ENCODE measurements at places on chromosomes 12 and 14.

DNA sequence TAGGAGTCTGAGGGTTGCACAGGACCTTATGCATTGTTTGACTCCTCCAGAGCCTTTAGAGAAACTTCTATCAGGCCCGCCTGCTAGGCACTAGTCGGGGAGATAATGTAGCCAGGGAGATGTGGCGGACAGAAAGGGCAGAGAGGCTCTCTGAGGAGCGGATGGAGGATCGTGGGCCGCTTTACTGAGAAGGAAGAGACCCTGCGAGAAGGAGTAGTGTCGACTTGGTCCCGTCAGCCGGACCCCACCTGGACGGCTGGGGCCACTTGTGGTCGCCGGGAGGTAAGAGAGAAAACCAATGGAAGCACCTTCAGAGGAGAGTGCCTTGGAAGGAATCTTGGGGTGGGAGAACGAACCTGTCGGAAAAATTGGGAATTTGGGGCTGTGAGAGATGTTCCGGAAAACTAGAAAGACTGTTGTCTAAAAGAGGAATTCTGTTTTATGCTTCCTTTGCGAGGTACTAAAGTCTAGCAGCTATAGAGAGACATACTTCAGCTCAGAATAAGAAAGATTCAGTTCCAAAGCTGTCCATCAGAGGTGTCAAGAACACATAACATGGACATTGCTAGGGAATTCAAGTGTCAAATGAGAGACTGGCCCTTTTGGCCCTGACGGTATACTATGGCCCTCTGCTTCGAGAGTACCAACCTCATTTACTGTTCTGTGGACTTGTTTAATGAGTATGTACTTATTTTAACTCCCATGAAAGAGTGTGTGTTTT is 660 bp upstream of the MCRS1 start:
- DNase-seq: no peak

DNA sequence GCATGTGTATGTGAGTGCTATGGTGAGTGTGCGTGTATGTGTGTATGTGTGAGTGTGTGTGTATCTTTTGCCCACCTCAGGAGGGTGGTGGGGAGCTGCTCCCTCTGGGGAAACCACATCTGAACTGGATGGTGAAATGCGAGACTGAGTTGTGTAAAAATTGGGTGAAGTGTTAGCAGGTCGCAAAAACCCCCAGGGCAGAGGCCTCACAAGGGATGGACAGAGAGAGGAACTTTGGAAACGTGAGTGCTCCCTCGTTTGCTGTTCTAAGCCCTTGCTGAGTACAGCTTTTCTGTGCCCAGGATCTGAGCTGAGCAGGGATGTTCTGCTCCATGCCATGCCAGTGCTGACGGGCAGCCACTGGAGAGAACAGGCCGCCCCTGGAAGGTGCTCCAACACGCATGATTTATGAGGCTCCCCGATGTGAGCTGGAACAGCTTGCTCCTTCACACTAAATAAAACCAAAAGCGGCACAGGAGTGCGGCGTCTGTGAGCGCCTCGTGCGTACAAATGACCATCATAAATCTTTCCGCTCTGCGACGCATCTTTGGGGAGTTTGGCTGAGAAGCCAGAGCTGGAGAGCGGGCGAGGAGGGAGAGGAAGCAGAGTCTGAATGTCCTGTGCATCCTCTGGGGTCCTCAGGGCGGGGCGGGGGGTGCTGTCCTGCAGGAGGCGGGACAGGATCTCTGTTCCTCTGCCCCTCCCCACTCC is 14.1 kb upstream of the GALNT9 start:
- peak; percentile 59 for DNase-seq

- DNase-seq: no peak
Measured at GRCh38 chr12:93976024-93976423, 172.4 kb upstream of the PLXNC1 start.

- no peak for DNase-seq
Measured at GRCh38 chr12:53452159-53453077, 516 bp downstream of the PCBP2 start.

DNA sequence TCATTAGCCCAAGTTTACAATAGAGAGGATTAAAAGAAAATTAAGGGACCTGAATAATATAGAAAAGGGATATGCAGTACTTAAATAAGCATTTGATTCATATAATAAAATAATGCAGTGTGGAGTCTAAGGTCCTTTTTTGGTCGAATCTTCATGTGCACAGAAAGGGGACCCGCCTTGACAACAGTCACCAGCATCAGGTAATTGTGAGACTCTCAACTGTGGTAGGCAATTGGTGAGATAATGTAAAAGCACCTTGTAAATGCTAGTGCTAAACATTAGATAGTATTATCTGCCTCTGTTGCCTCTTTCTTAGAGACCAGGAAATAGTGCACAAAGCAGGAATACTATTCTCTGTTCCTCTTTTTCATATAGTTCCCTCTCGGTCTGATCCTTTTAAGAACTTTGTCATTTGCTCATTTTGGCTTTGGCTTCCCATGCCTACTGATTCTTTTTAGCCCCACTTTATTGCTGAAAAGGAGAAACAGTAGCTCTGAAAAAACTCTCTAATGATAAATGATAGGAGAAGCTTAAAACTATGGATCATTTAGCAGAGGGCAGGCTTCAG is 17.5 kb downstream of the CHPT1 start:
- no peak for DNase-seq

DNA sequence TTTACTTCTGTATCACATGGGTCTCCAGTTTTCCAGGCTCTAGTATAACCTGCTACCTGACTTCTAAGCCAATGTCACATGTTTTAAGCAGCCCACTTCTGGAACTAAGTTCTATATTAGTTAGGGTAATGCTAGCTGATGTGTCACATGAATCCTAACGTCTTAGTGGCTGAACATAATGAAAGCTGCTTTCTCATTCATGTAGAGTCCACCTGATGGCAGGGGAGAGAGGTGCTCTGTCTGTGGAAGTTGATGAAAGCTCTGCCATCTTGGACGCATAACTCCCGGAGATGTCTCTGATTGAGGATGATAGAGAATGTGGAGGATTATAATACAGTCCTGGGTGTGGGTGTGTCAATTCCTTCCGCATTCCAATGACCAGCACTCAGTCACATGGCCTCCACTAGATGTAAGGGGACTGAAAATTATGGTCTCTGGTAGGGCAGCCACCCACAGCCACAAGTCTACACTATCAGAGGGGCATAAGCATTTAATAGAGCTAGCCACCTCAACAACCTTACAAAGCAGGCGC is 234.4 kb upstream of the CRY1 start:
- no peak for DNase-seq

DNA sequence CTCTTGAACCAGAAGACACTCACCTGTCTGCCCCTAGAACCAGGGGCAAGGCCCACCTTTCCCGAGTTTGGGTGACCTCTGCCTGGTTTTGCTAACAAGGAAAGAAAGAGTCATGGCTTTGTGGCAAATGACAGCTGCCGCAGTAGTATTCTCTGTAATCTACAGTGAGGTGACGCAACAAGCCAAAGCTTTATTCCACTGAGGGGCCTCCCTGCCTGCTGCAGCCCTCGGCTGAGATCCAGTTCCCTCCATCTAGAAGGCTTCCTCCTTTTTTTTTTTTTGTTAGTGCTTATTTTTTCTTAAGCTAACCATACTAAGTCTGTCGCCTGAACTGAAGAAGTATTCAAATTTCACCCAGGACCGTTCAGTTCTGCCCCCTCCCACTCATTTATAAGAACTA is 142.3 kb upstream of the TMCC3 start:
- no peak for DNase-seq

GRCh38 chr12:108538146-108538545 is 22.8 kb downstream of the SART3 start:
- DNase-seq: no peak

GRCh38 chr12:45268672-45269411 is 52.9 kb downstream of the ANO6 start:
- peak; percentile 78 for DNase-seq

DNA sequence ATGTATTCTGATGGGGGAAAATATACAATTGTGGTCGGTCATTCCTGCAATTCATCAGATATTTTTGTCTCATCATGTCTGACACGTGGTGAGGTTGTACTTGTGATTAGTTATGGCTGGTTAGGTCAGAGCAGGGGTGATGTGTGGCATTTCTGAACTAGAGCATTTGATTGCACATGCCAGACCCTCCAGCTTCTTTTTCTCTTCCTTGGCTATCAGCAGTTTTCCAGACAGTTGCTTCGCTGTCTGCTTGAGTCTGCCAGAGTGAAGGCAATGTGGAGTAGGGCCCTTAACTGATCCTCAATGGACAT is 25.9 kb downstream of the TMEM117 start:
- no peak for DNase-seq

DNA sequence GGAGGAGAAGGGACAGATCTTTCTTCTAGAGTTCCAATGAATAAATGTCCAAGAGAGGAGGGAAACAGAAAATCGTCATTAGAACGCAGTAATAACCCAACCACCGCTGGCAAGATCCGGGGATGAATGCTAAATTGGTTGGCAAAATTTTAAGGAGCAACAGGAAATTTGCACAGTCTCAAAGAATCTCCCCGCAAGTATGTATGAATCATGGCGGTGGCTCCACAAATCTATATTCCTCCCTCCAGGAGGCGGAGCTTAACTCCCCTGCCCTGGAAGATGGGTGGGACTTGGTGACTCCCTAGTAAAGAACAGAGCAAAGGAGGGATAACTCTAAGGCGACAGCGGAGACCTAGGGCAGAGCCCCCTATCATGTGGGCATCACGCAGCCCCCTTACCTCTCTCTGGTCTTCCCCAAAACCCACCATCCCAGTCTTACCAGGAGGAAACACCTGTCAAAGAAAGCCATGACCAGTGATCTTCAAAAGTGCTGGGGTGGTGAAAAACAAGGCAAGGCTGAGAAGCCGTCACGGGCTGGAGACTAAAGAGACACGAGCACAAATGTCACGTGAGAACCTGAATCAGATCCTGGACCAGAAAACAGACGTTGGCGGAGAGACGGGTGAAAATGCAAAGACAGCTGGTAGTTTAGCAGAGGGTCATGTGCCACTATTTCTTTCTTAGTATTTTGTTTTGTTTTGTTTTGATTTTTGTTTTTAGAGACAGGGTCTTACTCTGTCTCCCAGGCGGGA is 125.8 kb downstream of the NCOR2 start:
- DNase-seq: no peak

DNA sequence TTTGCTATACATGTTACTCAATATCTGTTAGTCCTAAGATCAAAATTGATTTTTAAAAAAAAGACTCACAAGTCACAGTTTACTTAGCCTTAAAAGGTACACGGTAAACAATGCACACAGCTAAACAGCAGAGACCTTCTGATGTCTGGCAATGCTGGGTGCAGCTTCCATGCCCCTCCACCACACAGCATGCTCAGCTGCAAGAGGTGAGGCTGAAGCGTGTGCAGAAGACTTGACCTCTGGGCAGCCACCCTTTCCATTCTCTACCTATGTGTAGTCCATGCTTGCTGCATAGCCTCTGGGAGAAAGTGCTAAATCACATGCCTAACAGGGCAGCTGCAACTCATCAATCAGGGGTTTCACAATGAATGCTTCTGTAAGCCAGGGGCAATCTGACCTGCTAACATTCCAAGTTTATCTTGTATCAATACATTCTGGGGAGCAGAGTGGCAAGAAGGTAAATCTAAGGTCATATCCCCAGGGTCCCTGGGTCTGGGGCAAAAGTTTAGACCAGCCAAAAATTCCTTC is 44.5 kb upstream of the AMN1 start:
- DNase-seq: no peak

DNA sequence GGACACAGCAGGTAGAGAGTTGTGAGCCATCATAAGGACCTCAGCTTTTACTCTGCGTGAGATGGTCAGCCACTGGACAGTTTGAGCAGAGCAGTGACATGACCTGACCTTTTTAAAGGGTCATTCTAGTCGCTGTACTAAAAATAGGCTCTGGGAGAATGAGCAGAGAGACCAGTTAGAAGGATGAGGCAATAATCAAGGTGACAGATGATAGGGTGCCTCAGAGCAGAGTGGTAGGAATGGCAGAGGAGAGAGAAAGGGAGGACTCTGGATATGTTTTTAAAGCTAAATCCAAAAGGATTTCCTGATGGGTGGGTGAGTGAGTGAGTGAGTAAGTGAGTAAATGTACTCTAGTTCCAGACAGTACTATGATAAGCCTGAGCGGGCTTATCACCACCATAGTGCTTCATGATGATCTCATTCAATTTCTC is 83.6 kb upstream of the ARHGAP5 start:
- DNase-seq: no peak

DNA sequence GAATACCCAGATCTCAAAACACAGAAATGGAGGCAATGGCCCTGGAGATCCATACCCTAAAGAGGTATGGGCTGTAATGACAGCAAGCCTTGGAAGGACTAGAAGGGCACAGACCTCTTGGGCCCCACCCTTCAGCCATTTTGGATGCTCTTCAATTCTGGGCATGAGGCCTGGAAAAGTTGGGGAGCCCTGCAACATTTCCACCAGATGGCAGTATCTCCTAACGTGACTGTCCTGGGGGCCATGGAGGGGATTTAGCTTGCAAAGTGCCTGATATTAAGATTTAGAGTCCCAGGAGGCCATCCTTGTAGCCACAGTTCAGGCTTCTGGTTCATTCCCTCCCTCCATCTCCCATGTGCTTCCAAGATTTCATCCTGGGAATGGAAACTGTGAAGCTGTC is 30.2 kb downstream of the KCNA5 start:
- DNase-seq: no peak

GRCh38 chr12:109714141-109714912 is 702 bp downstream of the FAM222A start:
- DNase-seq: peak; percentile 18

DNA sequence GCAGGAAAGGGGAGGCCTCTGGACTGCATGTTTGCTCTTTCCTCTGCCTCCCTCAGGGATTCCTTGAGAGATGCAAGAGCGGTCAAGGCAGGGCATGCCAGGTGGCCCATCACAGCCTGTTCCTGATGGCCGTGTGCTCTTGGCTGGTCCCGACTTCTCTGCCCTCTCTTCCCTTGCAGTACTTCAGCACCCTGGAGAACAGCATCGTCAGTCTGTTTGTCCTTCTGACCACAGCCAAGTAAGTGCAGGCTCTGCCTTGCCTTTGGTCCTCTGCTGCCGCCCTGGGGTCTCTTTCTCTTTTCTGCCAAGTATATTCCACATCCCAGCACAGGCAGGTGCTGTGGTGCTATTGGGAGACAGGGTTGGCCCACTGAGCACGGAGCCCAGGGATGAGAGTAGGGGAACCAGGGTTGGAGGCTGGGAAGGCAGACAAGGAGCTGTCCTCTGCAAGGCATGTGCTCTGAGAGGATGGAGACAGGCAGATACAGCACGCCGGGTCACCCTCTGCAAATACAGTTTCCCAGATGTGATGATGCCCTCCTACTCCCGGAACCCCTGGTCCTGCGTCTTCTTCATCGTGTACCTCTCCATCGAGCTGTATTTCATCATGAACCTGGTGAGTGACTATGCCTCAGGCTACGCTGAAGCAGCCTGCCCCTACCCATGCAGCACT is 51.9 kb downstream of the TPCN1 start:
- DNase-seq: no peak

- no peak for DNase-seq
Measured at GRCh38 chr14:66634876-66635275, 126.9 kb downstream of the GPHN start.
